ENCODE measurements at places on chromosomes 1 and 21.

DNA sequence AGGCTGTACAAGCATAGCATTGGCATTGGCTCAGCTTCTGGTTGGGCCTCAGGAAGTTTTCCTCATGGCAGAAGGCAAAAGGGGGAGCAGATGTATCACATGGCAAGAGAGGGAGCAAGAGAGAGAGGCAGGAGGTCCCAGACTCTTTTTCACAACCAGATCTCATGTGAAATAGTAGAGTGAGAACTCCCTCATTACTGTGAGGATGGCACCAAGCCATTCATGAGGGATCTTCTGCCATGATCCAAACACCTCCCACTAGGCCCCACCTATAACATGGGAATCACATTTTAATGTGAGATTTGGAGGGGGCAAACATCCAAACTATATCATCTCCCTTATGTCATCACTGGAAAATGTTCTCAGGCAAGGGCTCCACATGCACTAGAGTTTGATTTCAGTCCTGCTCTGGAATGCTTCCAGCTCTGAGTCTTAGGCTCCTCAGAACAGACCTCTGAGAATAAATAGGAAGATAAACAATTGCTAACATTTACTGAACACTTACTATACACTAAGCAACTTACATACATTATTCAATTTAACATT is 39.4 kb upstream of the VTCN1 start:
- DNase-seq: no peak

- DNase-seq: peak; percentile 20
Measured at GRCh38 chr1:8517661-8518489, 200.0 kb downstream of the SLC45A1 start.

DNA sequence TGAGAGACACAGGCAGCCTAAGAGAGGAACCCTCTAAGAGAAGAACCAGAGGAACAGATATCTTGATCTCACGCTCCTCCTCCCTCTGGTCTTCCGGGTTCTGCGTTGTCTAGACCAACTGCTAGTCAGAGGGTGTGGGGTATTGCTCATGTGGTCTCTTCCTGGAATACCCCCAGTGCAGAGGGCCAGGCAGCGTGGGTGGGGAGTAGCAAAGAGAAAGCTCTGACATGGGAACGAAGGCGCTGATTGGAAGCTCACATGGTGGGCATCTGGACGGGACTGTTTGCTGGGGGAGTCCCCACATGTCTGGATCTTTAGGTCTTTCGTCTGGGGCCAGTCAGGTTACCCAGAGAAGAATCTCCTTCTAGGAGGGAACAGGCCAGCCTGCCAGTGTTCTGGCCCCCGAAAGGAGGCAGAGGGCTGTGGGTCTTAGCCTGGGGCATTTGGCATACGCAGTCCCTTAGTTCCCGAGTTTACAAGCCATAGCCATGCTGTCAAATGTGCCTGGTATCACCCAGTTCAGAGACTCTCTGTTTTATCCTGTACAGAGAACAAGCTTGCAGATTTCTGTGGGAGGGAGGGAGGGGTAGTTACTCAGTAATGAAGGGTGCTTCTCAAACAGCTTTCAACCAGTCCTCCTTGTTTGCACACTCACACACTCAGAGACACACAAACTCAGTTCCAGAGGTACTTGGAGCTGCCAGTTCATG is 18.3 kb upstream of the IL6R start:
- DNase-seq: peak; percentile 23

- DNase-seq: no peak
Measured at GRCh38 chr1:173009597-173009996, 41.1 kb downstream of the TNFSF18 start.

DNA sequence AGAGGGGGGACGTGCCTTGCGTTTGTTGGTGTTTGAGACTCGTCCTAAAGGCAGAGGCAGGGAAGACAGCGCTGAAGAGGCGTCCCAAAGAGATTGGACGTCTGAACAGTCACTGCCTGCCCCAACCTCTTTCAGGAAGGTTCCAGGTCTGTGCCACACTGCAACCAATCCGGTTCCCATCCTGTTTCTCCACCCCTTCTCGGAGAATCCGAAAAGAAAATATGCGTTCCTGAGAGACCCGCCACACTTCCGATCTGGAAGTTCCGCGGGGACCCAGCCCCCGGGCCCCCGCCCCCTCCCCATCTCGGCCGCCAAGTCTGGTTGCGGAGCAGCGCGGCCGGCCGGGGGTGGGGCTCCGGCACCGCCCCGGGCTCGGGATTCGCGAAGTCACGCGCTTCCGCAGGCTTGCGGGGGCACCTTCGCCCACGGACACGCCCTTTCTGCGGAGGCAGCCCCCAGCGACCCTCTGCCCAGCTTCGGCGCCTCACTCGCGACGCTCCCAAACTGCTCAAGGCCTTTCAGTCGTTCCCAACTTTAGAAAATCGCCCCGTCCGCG is 124.5 kb upstream of the DPYD start:
- peak; percentile 63 for DNase-seq

DNA sequence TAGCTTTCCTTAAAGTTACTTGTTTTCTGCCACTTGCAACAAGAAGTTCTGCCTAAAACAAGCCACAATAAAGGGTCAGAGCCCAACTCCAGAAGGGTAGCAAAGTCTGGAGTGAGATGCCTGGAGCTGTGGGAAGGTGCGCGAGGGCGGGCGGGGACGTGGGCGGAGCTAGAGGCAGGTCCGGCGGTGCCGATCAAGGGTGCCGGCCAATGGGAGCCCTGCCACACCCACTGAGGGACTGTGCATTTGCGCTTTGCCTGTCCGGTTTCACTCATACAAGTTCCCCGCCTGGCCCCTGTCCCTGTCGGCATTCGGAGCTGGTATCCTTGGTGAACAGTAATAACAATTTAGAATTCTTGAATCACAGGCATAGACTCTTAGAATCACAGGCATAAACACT is 732.4 kb downstream of the MATN1 start:
- no peak for DNase-seq

GRCh38 chr1:82064691-82065090 is 264.0 kb downstream of the ADGRL2 start:
- DNase-seq: no peak

GRCh38 chr1:57848406-57848805 is 424.5 kb upstream of the DAB1 start:
- DNase-seq: peak; percentile 66

DNA sequence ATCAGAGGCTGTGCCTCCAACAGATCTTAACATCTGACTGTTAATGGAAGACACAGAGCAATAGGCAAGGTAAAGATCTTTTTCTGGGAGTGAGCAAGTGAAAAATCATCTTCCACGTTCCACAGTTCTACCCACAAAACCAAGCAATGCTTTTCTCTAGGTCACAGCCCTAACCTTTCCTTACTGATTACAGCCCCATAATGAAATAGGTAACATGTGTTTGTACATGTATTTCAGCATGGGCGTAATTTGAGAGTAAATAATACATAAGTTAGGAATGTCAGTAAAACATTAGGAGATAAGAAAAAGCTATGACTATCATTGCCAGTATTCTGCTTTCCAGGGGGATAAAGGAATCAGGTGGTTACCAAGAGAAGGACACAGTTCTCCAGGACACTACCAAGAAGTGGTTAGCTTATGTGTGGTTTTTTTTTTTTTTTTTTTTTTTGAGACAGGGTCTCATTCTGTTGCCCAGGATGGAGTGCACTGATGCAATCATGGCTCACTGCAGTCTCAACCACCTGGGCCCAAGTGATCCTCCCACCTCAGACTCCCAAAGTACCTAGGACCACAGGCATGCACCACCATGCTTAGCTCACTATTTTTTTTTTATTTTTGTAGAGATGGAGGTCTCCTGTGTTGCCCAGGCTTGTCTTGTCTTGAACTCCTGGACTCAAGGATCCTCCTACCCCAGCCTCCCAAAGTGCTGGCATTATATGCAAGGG is 72.0 kb downstream of the DAP3 start:
- DNase-seq: no peak

DNA sequence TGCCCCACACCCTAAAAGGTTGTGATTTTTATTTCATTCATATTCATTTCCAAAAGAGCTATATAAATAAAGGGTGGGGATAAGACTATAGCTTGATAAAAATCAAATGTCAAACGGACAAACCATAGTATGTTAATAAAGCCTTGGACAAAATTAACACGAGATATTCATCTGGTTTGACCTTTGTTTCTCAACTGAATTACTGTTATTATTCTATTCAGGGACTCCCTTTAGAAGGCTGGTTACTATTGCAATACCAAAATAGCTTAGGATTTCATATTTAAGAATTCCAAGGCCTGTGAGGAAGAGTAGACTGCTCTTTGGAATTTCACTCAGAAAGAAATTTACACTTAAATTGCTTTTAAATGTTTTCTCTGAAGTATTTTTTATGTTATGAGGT is 10.2 kb upstream of the PALMD start:
- no peak for DNase-seq

GRCh38 chr1:209356976-209357377 is 226.5 kb upstream of the CAMK1G start:
- no peak for DNase-seq

- no peak for DNase-seq
Measured at GRCh38 chr1:155307247-155307740, 1.4 kb upstream of the FDPS start.

GRCh38 chr1:181635110-181635509 is 151.8 kb downstream of the CACNA1E start:
- DNase-seq: no peak

Data from AG08395 (cell line).